Spleen (tissue), 13 donors: ENCODE measurements at places on chromosomes 16 and 17. TPM values are rescaled to one million over a fixed set of nuclear protein-coding genes. Genes with fewer than 3 reads are reported as not detected.
A peak's percentile ranks its signal among the peaks of the same experiment; 100 is the strongest.

- peak; percentile 55 for DNase-seq
- H3K27ac ChIP-seq, result no peak overlapping the region
- no peaks in the 10 kb centered on the region for H3K36me3 ChIP-seq
- H3K4me3 ChIP-seq, result no peak overlapping the region
- peaks cover 19% of the 10 kb centered on the region for H3K27me3 ChIP-seq
- H3K4me1 ChIP-seq, result no peaks in the 10 kb centered on the region
These were observed 123.2 kb upstream of the LHX1 start for GRCh38 chr17:36813957-36814563.

KRTAP2-3 gene
- total RNA-seq, result not detected

PRSS33 gene
- total RNA-seq, result not detected

PLK1 gene
- total RNA-seq, result 14.0 TPM

DNA sequence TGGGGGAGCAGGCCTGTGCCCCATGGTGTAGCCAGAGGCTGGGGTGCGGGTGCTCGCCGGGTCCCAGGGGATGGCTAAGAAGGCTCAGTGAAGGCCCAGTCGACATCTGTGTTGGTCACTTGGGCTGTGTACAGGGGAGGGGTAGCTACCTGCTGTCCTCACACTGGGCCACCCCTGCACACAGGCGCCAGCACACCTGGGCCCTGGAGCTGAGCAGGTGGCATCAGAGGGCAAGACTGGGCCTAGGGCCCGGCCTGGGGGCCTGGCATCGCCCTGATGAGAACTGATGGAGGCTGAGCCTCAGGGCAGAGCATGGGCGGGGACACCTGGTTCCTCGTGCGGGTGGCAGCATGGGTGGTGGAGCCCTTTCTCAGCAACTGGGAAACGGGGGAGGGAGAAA lies 870 bp upstream of the CTRB2 start:
- no peaks in the 10 kb centered on the region for H3K4me1 ChIP-seq
- H3K4me3 ChIP-seq, result no peak overlapping the region

GRCh38 chr17:238964-239259 lies 57.5 kb upstream of the DOC2B start:
- no peak for DNase-seq
- peaks cover 2% of the 10 kb centered on the region for H3K4me1 ChIP-seq
- no peak overlapping the region for H3K27ac ChIP-seq
- no peak overlapping the region for H3K4me3 ChIP-seq
- no peaks in the 10 kb centered on the region for H3K27me3 ChIP-seq
- H3K36me3 ChIP-seq, result no peaks in the 10 kb centered on the region

ABCC3 gene
- total RNA-seq, result 32.1 TPM

DNA sequence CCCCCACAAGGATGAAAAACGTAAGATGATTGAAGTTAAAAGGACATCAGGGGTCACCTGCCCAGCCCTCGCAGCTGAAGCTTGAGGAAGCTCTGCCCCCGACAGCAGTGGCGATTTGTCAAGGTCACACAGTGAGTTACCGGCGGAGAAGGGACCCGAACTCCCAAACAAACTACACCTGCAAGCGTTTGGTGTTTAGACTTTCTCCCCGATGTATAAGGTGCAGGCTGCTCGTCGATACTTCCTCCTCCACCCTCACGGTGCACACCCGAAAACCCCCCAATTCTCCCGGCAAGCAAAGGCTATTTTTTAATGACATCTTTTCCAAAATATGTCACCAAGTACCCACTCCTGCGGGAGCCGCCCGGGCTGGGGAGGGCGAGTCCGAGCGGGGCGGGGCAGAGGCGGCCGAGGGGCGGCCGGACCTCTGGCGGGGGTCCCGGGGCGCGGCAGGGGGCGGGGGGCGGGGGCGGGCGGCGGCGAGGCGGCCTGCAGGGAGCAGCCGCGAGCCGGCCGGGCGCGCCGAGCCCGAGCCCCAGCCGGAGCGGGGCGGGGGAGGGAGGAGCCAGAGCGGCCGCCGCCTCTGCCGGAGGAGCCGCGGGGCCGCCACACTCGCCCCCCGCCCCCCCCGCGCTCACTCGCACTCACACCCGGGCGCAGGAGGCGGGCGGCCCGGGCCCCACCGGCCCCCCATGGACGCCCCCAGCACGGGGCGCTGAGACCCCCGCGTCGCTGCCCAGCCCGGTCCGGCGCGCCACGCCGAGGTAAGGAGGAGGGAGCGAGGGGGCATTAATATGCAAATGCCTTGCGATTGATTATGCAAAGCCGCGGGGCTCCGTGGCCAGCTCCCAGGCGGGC lies at the start of gene THRA:
THRA (plus strand) TSS at position 637 of the 858 bp plus-strand sequence. CDS start 11,524 bp downstream, outside the sequence.
- peak; percentile 95 for DNase-seq
- peak within 1 kb of the TSS; percentile 95 for H3K4me3 ChIP-seq
- peak within 1 kb of the TSS; percentile 92 for H3K27ac ChIP-seq

C17orf78 gene
- not detected for total RNA-seq

TEDC2 gene
- total RNA-seq, result 2.7 TPM

CDH11 gene
- 214 TPM for total RNA-seq

GRCh38 chr17:75518201-75518600 lies 1.9 kb downstream of the TSEN54 start:
- H3K4me1 ChIP-seq, result peaks cover 21% of the 10 kb centered on the region
- no peak for DNase-seq
- H3K36me3 ChIP-seq, result peaks cover 50% of the 10 kb centered on the region
- H3K27ac ChIP-seq, result peak overlapping the region; percentile 72

GRCh38 chr17:48068491-48068961 lies 20.4 kb downstream of the NFE2L1 start:
- peaks cover 10% of the 10 kb centered on the region for H3K4me1 ChIP-seq
- H3K27ac ChIP-seq, result no peak overlapping the region
- H3K27me3 ChIP-seq, result no peaks in the 10 kb centered on the region
- H3K4me3 ChIP-seq, result no peak overlapping the region

GRCh38 chr17:19610311-19610710 lies 38.2 kb upstream of the ALDH3A2 start:
- no peak for DNase-seq
- peaks cover 9% of the 10 kb centered on the region for H3K4me1 ChIP-seq
- H3K27me3 ChIP-seq, result no peaks in the 10 kb centered on the region
- no peak overlapping the region for H3K4me3 ChIP-seq
- H3K27ac ChIP-seq, result no peak overlapping the region
- no peaks in the 10 kb centered on the region for H3K36me3 ChIP-seq

DNA sequence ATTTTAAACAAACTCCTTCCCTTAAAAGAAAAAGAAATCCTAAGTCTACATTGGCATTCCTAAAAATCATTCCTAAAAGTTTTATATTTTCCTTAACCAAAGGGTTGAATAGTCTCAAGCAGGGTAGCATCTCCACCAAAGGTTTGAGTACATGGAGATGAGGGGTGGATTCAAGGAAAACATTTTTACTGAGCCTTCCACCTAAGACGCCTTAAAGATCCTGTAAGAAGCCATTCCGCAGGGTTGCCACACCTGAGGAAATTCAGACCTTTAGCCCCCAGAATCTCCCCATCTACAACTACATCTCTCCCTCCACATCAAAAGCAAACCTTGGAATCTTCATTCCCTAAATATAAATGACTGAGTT lies 7.7 kb upstream of the AKTIP start:
- H3K36me3 ChIP-seq, result no peaks in the 10 kb centered on the region
- H3K4me3 ChIP-seq, result no peak overlapping the region
- no peak overlapping the region for H3K27ac ChIP-seq
- no peak for DNase-seq
- H3K4me1 ChIP-seq, result peaks cover 11% of the 10 kb centered on the region

- H3K27me3 ChIP-seq, result no peaks in the 10 kb centered on the region
- H3K4me3 ChIP-seq, result peak overlapping the region; percentile 67
- peaks cover 61% of the 10 kb centered on the region for H3K4me1 ChIP-seq
- H3K27ac ChIP-seq, result no peak overlapping the region
- H3K36me3 ChIP-seq, result no peaks in the 10 kb centered on the region
- DNase-seq, result peak; percentile 89
These were observed 863 bp downstream of the ADCY9 start for GRCh38 chr16:4115209-4115948.

SYT17 gene
- total RNA-seq, result 2.7 TPM

CD7 gene
- 23.6 TPM for total RNA-seq

DNA sequence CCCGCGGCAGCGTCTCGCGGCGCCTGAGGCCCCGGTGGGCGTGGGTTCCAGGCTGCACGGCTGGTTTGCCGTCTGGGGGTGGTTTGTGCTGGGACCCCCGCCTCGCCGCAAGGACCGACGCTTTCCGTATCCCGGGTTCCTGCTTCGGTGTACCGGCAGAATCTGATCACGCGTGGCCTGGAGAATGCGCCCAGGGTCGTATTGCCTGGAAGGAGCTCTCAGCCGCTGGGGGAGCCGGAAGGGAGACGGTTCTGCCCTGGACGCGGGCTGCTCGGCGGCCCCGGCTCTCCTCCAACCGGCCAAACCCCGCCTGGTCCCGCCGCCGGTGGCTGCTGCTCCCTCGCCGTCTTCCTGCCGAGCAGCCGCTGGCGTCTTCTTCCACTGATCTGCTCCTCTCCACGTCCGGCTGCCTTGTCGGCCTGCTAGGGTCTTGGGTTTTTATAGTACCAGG lies 39.8 kb downstream of the ZNF778 start:
- H3K27ac ChIP-seq, result no peak overlapping the region
- H3K4me3 ChIP-seq, result peak overlapping the region; percentile 41
- no peaks in the 10 kb centered on the region for H3K36me3 ChIP-seq
- no peak for DNase-seq

GRCh38 chr17:59375857-59376256 lies 44.4 kb downstream of the YPEL2 start:
- peaks cover 9% of the 10 kb centered on the region for H3K36me3 ChIP-seq
- H3K27ac ChIP-seq, result peak overlapping the region; percentile 84
- no peak overlapping the region for H3K4me3 ChIP-seq
- DNase-seq, result no peak
- H3K27me3 ChIP-seq, result no peaks in the 10 kb centered on the region
- peaks cover 43% of the 10 kb centered on the region for H3K4me1 ChIP-seq

CACNA1H gene
- 2.1 TPM for total RNA-seq

DNA sequence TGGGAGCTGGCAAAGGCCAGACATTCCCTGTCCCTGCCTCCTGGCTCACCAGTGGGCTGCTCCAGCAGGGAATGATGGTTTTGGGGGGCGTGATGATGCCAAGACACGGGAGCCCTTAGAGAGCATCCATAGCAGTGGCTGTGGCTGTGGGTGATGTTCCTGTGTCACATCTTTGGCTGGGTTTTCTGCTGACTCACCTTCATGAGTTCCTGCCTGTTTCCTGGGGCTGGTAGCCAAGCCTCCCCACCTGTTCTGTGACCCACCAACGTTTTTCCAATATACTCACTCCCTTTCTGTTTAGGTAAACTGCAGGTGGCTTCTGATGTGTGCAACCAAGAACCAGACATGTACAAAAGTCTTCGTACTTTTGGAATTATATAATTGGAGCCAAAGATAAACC lies 16.5 kb upstream of the NF1 start:
- H3K36me3 ChIP-seq, result no peaks in the 10 kb centered on the region
- H3K4me3 ChIP-seq, result no peak overlapping the region
- H3K4me1 ChIP-seq, result no peaks in the 10 kb centered on the region
- no peak overlapping the region for H3K27ac ChIP-seq
- no peak for DNase-seq

GRCh38 chr17:50221266-50221863 lies 19.9 kb upstream of the COL1A1 start:
- no peaks in the 10 kb centered on the region for H3K36me3 ChIP-seq
- no peak overlapping the region for H3K4me3 ChIP-seq
- peaks cover 4% of the 10 kb centered on the region for H3K27me3 ChIP-seq
- no peak for DNase-seq

IL32 gene
- 224 TPM for total RNA-seq

DNA sequence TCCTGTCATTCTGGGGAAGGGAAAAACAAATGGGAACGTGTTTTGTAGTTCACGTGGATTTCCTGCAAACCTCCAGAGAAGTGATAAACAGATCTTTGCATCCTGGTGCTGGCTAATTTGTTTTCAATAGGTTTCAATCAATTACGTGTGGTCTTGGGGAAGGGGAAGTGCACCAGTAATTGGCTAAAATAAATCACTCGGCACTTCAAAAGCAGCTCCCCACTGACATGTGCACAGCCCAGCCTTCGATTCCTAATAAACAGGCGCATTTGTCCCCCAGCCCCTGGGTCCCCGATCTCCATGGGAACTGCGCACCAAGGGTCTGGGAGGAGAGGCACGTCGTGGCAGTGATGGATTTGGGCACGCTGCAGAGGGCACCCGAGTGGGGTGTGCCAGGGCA lies 112.9 kb upstream of the GSE1 start:
- DNase-seq, result no peak
- H3K4me3 ChIP-seq, result no peak overlapping the region
- no peak overlapping the region for H3K27ac ChIP-seq
- no peaks in the 10 kb centered on the region for H3K27me3 ChIP-seq
- H3K4me1 ChIP-seq, result no peaks in the 10 kb centered on the region

- no peak overlapping the region for H3K4me3 ChIP-seq
- no peaks in the 10 kb centered on the region for H3K4me1 ChIP-seq
- no peaks in the 10 kb centered on the region for H3K27me3 ChIP-seq
- no peak for DNase-seq
These were observed 74.0 kb downstream of the TANC2 start for GRCh38 chr17:63039899-63040602.

DNA sequence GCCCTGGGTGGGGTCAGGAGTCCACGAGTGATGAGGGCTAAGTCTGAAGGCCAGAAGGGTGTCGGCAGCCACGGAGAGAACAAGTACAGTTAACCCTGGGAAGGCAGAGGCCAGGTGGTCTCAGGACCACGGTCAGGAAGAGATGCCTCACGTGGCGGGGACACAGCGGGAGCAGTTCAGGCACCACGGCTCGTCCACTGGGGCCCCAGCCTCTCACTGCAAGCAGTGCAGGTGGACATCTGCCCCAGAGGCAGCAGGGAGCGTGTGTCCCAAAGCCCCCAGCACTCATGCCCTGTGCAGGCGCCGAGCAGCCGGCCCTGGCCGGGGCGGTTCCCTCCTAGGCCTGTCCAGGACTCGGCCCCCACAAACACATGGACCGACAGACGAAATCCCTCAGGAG lies 4.7 kb downstream of the LMF1 start:
- peaks cover 40% of the 10 kb centered on the region for H3K4me1 ChIP-seq
- H3K27ac ChIP-seq, result no peak overlapping the region
- DNase-seq, result no peak
- peaks cover 25% of the 10 kb centered on the region for H3K36me3 ChIP-seq
- H3K4me3 ChIP-seq, result no peak overlapping the region

GRCh38 chr16:24807301-24807700 lies 38.5 kb upstream of the SLC5A11 start:
- H3K4me1 ChIP-seq, result no peaks in the 10 kb centered on the region
- no peaks in the 10 kb centered on the region for H3K27me3 ChIP-seq
- H3K4me3 ChIP-seq, result no peak overlapping the region

HSD17B1 gene
- total RNA-seq, result 0.79 TPM

CMTM2 gene
- 6.4 TPM for total RNA-seq

DNA sequence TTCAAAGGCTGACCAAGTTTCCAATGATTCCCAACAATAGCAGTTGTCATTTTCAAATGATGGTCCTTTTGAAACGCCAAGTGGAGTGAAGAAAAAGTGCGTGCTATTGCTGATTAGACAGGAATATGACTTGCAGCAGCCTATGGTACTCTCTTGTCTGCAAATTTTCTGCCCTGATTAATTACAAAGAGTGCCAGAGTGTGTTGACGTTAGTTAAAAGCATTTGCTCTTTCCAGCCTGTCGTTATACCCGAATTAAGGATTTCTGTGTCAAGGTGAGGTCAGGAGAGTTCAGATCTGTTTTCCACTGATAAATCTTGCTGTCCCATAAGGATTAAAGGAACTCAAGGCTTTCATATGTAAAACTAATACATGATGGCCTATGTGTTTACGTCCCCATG lies 75.0 kb upstream of the ADAMTS18 start:
- DNase-seq, result no peak
- H3K4me3 ChIP-seq, result no peak overlapping the region
- no peaks in the 10 kb centered on the region for H3K36me3 ChIP-seq
- H3K4me1 ChIP-seq, result no peaks in the 10 kb centered on the region
